ENCODE measurements at places on chromosomes 3 and 15.

DNA sequence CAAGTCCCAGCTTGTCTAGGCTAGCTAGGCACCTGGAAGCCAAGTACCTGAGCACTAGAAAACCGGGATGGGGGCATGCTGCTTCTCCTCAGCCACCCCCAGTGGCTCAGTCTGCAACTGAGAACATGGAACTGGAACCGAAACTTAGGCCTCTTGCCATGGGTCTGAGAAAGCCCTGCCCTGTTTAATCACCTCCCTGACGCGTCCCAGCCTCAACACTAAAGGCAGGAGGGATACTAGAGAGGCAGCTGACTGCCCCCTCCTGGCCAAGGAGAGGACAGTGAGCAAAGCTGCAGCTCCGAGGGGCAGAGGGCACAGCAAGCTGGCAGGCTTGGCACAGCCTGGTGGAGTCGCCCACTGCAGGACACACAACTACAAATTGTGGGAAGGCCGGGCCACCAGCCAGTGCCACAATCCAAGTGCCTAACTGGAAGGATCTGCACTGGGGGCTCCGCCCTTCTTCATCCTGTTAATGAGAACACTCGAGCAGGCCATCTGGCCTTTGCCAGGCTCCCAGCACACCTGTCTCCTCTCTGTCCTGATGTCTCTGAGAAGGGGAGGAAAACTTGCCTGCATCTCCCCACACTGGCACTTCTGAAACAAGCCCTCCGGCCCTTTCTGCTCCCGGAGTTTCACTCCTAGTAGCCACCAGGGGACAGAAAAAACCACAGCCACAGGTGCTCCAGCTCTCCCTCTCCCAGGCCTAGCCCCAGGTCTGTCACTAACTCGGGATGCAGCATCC, 53.7 kb downstream of the BDH1 start:
- DNase-seq = peak; percentile 36

DNA sequence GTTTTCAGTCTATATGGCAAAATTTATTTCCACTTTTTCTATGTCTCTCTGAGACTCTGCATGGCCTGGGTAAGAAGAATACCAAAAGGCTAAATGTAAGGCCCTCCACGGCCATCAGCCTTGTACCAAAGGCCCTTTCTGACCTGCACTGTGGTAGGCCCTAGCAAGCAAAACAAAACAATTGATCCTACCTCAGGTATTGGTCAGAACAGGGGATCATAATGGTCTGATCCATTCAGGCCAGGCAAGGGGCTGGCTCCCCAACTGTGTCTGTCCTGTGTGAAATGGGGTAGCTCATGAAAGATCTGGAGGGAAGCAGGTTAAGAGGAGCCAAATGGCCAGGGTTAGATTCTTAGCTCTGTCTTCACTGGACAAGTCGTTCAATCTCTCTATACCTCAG, 181.3 kb downstream of the SSR3 start:
- DNase-seq = no peak

- DNase-seq = no peak
Observed at GRCh38 chr3:195790901-195791300, 20.8 kb downstream of the MUC4 start.

- DNase-seq = no peak
Observed at GRCh38 chr3:160883373-160883772, 127.3 kb downstream of the PPM1L start.

DNA sequence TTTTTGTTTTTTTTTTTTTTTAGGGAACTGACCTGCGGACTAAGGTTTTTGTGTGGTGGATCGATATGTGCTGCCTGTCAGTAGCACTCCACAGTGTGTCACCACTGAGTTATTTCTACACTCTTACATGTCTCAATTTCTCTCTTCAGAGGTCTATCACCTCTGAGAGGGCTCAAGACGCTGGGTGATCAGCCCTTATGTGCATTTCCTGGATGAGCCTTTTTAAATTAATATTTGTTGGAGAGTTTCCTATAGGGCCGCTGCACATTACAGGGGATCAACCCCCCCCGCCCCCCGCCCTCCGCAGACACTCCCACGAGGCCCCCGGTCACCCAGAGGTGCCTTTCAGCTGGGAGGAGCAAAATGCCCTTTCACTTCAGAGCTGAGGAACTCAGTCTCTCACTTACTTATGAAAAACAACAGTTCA, 34.5 kb upstream of the AP4E1 start:
- DNase-seq = no peak

GRCh38 chr3:12253516-12254343, 35.1 kb upstream of the PPARG start:
- DNase-seq = no peak

- no peak for DNase-seq
Observed at GRCh38 chr3:127101411-127102187, 91.3 kb upstream of the PRR23E start.

DNA sequence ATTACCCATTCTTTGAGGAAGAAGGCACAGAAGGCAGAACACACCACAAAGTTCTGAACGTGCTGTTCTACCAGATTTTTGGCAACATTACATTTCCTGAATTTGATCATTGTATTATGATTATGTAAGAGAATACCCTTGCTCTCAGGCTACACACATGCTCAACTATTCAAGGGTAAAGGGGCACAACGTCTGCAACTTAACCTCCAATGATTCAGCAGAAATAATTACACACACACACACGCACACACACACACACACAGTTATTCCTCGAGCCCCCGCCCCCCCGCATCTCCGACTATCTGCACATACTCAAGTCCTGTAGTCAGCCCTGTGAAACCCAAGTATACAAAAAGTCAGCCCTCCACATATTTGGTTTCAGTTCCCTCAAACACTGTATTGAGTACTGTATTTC, 26.8 kb downstream of the RPN1 start:
- peak; percentile 30 for DNase-seq

- DNase-seq = peak; percentile 96
Observed at GRCh38 chr15:92681141-92681631, 25.6 kb upstream of the FAM174B start.

GRCh38 chr3:151146731-151147091, 56.3 kb downstream of the GPR171 start:
- no peak for DNase-seq

- no peak for DNase-seq
Observed at GRCh38 chr3:43018246-43018645, 39.1 kb downstream of the GASK1A start.

DNA sequence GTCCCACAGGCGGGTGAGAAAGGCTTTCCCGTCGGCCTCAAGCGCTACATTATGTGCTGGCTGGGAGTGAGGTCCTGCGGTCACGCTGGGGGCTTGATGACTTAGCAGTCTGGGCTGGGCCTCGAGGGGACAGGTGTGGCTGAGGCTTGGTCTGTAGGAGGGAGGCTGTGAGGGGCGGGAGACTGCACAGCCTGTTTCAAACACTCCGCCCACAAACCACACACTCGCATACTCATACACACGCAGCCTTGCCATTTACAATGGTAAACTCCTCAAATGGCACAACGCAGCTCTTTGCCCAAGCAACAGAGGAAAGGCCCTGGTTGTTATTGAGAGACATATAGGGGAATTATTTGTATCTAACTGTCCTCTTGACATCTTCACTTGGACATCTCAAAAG, 32.4 kb upstream of the RASGRF1 start:
- DNase-seq = no peak

DNA sequence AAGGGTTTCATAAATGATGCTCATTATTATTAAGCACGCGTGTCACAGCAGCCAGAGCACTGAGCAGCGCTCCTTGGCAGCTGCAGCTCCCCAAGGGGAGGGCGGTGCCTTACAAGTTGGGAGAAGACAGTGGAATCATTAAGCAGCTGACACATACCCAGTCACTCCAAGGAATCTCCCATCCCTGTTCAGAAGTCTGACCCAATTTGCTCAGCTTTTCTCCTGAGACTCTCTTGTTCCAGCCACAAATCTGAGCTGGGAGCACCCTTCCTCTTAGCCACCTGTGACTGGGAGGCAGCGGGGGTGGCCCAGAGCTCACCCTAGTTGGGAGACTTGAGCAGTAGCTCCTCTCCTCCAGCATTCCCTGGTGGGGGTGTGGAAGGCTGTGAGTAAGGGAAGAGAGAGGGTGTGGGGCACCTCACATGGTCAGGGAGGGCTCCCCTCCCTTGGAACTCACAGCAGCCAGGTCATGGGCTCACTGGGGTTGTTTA, 64.3 kb downstream of the DUT start:
- DNase-seq = peak; percentile 54

DNA sequence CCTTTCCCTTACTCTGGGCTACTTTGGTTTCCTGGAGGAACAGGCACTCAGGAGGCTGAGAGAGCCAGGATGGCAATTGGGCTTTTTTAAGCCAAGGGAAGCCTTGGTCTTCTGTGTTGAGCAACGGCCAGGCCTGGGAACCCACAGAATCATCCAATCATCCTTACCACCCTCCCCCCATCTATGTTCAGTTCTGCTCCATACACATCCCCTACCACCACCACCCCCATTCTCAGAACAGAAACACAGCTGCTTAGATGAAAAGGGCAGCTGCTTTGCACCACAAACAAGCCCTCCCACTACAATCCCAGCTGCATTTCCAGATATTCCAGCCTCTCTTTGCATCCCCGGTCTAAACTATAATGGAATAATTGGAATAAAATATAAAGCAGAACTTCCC, 21.0 kb downstream of the SEMA5B start:
- no peak for DNase-seq

DNA sequence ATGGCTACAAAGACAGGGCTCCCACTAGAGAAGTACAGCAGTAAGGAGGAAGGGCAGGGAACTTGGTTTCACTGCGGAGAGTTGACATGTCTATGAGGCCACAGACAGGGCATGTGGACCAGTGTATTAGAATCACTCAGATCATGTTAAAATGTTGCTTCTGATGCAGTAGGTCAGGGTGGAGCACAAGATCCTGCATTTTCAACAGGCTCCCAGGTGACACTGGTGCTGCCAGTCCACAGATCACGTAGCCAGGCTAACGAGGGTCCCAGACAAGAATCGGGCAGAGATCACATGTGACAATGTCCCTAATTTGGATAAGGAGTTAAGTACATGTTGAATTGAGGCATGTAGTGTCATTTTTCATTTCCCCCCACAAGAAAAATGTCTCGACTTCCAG, 73.6 kb downstream of the SPSB4 start:
- DNase-seq = no peak

DNA sequence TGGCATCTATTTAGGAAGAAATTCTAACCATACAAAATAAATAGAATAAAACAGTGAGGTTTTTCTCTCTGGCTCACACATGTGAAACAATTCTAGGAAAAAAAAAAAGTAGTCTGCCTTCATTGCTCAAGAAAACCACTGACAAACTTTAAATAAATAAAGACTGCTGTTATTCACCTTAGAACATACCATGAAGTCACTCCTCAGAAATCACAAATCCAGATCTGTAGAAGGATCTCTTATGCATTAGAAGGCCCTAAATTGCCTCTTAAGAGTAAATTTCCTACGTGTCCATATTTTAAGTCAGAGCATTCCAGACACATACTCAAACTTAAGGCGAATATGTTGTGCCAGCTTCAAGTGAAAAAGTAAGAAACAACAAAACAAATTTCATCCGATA, 217.3 kb downstream of the ZIC4 start:
- peak; percentile 57 for DNase-seq

GRCh38 chr3:76765511-76765910, 274.4 kb upstream of the ROBO2 start:
- DNase-seq = no peak

DNA sequence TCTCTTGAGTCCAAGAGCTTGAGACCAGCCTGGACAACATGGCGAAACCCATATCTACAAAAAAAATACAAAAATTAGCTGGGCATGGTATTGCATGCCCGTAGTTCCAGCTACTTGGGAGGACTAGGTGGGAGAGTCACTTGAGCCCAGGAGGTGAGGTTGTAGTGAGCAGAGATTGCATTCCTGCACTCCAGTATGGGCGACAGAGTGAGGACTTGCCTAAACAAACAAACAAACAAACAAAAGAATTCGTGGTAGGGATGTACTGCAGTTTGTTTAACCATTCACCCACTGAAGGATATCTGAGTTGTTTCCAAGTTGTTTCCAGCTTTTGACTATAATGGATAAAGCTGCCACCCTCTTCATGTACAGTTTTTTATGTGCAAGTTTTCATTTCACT, 7.5 kb upstream of the NMD3 start:
- no peak for DNase-seq

DNA sequence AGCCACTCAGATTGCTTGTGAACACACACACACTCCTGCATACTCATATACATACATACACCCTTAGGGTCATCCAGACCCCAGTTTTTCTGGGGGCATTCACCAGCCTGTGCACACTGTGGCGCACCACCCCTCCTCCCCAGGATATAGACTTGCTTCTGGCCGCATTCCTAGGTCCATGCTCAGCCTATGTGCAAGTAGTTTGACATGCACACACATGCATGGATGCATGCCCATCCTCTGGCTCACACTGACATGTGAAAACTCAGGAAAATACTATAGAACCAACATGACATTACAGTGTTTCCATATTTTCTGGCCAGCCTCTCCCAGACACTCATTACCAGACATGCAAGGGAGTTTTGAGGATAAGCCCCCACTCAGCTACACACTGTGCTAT, 79.3 kb upstream of the POLG start:
- no peak for DNase-seq

DNA sequence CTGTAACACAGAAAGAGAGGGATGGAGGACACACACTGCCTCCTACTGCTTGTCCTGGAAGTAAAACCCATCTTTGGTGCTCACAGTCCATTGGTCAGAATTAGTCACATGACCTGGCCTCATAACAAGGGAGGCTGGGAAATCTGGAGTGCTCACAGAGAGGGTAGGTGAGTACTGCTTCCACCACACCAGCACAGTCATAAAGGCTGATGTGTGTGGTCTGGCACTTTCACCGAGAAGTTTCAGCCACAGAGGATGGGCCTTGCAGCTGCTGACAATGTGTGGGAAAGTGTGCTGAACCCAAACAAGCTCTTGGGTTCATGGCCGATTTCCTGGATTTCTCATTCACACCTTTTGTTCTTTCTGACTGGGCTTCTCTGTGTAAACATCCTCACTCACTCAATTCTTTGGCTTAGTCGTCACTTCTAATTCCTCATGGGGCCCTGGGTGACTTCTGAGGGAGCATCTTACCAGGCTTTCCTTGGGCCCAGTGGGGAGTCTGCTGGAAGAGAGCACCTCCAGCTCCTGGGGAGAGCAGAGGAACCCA, 100.7 kb downstream of the ASB7 start:
- no peak for DNase-seq

- no peak for DNase-seq
Observed at GRCh38 chr3:165744025-165744424, 93.2 kb downstream of the BCHE start.

DNA sequence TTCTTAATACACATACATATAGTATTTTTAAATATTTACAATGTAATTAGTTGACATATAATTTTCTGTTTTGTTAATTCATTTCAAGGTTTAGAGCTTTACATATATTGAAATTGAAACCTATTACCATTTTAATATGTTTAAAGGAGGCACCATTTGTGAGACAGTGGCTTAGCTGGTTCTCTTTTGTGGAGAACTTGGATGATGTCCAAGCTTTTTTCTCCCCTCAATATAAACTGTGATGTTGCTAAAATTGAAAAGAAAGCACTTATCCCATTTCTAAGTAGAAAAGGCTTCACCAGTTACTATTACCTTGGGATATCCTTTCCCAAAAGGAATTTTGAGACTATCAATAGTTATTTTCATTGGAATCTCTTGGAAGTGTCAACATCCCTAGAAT, 707.2 kb downstream of the NTRK3 start:
- DNase-seq = no peak

All from adipocyte (in vitro differentiated cells).